ELF-1 (cell line): ENCODE measurements at places on chromosomes 5 and 9.

DNA sequence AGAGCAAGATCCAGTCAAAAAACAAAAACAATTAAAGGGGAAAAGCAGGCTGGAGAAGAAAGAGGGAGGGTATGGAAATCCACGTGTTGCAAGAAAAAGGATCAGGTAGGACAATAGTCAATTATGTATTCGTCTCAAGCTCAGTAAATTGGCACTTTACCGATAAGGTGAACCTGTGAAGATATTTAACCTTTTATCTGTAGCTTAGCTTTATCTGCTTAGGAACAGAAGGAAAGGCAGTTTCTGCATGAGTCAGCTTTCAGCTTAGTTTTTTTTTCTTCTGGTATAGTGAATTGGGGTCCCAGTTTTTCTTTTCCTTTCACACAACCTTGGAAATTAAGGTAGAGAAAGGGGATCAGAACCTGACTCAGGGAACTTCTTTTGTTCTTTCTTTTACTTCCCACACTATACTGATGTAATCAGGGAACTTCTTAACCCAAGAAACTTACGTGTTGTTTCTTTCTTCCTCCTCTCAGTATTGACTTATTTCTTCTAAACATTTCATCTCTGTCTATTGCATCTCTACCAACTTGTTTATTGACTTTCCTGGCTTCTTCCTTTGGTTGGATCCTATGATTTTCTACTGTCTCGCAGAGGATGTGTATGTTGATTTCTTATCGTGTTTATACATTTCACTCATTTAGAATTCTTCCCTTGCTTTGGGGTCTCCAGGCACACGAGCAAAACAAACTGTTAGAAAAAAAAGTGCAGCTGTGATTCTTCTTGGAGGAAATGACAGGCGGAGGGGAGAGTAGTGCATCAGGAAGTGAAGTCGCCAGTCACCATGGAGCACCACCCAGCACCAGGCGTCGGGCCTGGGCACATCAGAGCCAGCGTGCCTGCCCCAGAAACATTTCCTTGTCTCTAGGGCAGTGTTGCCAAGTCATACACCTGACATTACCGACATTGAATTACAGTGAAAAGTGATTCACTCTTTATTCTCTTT is 123.0 kb upstream of the LHFPL2 start:
- DNase-seq = no peak

- DNase-seq = no peak
These were observed 30.0 kb downstream of the ADRB2 start for GRCh38 chr5:148856424-148856823.

- no peak for DNase-seq
These were observed 523.0 kb downstream of the MTRR start for GRCh38 chr5:8391911-8392310.

- DNase-seq = no peak
These were observed 27.8 kb upstream of the STX17 start for GRCh38 chr9:99878651-99879050.

GRCh38 chr5:61330845-61331406 is 1.1 kb upstream of the ZSWIM6 start:
- peak; percentile 85 for DNase-seq

- no peak for DNase-seq
These were observed 174.3 kb downstream of the PAPPA start for GRCh38 chr9:116327701-116328405.

- no peak for DNase-seq
These were observed 6.5 kb downstream of the FGFR4 start for GRCh38 chr5:177093082-177093712.

GRCh38 chr9:136373300-136374182 is at the start of gene CARD9:
TSS of gene CARD9 (minus strand) at chr9:136373669. CDS start at chr9:136372078, 1,591 bp downstream.
- DNase-seq = no peak

- no peak for DNase-seq
These were observed 416.6 kb downstream of the ARHGEF28 start for GRCh38 chr5:74042559-74042958.

- DNase-seq = peak; percentile 31
These were observed 73.1 kb downstream of the FOXB2 start for GRCh38 chr9:77092536-77092935.

DNA sequence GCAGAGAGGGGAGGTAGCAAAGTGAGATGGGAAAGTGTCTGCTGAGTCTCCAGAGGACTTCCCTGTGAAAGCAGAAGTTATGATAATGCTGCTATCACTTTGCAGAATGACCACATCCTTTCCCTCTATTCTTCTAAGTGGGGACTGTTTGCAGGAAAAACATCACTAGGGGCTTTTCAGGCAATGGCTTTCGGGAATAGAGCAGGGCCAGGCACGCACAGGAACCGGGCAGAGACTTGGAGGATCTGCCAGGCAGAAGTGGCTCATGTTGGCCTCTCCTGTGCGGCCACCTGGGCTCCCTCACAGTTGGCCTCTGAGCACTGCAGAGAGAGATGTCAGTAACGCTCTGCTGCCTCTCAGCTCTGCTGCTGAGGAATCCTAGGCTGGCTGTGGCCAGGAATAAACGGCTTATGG is 214.7 kb downstream of the MAST4 start:
- DNase-seq = no peak

GRCh38 chr9:29475471-29475870 is 1902.2 kb upstream of the C9orf72 start:
- DNase-seq = no peak

DNA sequence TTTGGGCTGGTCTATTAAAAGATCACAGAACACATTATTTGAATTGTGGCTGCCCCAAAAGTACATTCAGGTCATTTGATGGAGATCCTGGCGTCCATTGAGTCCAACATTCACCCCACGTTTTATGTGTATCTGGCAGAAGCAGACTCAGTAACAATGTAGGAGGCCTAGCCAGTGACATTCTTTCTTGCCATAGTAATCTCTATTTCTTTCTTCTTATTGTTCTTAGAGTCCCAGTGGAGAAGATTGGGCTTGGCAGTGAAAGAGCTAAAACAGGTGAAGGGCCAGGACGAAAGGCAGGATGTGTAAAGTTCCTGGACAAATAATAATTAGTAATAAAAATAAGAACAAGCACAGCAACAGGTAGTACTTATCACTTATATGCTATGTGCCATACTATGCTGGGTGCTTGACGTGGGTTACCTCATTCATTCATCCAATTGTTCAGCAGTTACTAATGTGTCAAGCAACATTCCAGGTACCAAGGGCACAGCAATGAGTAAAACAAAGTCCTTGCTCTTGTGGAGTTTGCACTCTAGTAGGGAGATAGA is 12.6 kb upstream of the ANKH start:
- no peak for DNase-seq

GRCh38 chr5:108380531-108381349 is 1.2 kb downstream of the FBXL17 start:
- DNase-seq = peak; percentile 19

DNA sequence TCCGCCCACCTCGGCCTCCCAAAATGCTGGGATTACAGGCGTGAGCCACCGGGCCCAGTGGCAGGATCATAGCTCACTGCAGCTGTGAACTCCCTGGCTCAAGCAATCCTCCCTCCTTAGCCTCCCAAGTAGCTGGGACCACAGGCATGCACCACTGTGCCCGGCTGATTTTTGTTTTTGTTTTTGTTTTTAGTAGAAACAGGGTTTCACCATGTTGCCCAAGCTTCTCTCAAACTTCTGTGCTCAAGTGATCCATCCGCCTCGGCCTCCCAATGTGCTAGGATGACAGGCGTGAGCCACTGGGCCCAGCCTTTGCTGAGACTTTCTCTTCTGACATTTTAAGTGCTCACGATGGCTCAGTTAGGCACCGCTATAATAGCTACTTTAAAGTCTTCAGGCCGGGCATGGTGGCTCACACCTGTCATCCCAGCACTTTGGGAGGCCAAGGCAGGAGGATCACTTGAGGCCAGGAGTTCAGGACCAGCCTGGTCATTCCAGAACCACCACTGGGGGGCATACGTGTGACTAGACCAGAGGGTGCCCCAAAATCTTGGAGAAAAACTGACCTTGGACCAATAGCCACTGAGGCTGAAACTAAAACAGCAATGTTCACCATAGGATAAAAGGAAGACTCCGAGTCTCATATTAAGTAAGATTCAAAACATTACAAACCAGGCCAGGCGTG is 3.1 kb upstream of the ENTPD8 start:
- no peak for DNase-seq

- DNase-seq = no peak
These were observed 1.4 kb downstream of the PHF24 start for GRCh38 chr9:34959461-34959860.

DNA sequence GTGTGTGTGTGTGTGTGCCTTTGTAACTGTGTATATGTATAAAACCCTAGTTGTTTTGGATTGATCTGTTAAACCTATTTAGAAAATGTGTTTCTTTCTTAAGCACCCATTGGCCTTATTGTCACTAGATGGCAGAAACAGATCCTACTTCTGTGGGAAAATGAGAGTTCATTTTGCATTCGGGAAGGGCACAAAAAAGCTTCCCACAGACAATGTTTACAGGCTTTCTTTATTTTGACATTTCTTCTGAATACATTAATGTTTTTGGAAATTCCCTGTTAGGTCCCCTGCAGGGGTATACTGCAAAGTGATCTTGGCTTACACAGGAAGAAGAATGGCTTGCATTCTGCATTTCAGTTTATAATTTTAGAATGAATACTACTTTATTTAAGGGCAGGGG is 481.8 kb upstream of the ARRDC3 start:
- no peak for DNase-seq

GRCh38 chr9:33144551-33144950 is 22.6 kb downstream of the B4GALT1 start:
- DNase-seq = no peak

DNA sequence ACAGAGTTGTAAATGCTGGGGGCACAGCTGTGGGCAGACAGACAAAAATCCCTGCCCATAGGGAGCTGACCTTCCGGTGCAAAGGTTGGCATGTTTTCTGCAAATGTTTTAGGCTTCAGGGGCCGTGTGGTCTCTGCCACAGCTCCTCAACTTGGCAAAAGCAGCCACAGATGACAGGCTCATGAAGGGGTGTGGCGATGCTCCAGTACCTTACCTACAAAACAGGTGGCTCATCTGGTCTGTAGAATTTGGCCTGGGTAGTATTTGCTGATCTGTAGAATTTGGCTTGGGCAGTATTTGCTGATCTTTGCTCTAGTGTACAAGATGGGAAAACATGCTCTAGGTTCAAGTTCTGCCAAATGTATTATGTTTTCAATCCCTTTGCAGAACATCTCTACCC is 283.9 kb downstream of the GADD45G start:
- DNase-seq = no peak

DNA sequence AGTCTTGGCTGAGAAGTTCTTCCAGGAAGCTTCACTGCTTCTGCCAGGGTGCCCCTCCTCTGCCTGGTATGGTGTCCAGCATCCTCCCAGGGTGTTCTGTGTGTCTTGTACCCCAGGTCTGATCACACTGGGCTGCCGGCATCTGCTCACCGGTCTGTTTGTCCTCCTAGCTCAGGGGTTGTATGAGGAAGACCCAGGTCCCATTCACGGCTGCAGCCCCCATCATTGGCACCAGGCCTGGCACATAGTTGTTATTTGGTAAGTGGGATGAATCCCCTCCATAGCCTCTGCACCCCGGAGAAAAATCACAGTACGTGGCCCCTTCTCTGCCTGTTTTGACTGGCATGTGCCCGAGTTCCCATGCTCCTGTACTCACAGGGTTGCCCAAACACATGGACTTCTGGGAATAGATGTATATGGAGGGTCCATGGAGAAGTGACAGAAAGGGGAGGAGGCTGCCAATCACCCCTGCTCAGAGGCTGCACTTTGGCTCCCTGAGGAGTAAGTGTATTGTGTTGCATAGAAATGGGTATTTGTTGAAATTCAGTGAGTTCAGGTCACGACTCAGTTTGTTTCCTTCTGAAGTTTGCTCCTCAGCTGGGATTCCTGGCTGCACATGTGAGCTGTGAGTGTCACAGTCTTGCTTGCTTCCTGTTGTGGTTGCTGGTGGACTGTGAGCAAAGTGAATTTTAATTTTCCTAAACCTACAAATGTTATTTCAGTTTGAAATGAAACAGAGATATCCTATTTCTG is 96.2 kb downstream of the HSPA4 start:
- no peak for DNase-seq
